Stimulated activated CD8-positive, alpha-beta memory T cell treated with anti-CD3 and anti-CD28 coated beads, Interleukin-7, amount 100 ng/mL, for 1 hour (primary cell): ENCODE measurements at places on chromosomes 5 and 9.

GRCh38 chr9:109286981-109287380 is 33.9 kb downstream of the EPB41L4B start:
- DNase-seq: no peak

- no peak for DNase-seq
These were observed 94.3 kb upstream of the PITX1 start for GRCh38 chr5:135128361-135128760.

DNA sequence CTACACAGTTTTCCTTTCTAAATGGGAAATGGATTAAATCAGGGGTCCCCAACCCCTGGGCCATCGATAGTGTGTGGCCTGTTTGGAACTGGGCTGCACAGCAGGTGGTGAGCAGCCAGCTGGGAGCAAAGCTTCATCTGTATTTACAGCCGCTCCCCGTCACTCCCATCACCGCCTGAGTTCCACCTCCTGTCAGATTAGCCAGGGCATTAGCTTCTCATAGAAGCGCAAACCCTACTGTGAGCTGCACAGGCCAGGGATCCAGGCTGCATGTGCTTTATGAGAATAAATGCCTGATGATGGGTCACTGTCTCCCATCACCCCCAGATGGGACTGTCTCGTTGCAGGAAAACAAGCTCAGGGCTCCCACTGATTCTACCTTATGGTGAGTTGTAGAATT is 41.2 kb upstream of the FLT4 start:
- no peak for DNase-seq

DNA sequence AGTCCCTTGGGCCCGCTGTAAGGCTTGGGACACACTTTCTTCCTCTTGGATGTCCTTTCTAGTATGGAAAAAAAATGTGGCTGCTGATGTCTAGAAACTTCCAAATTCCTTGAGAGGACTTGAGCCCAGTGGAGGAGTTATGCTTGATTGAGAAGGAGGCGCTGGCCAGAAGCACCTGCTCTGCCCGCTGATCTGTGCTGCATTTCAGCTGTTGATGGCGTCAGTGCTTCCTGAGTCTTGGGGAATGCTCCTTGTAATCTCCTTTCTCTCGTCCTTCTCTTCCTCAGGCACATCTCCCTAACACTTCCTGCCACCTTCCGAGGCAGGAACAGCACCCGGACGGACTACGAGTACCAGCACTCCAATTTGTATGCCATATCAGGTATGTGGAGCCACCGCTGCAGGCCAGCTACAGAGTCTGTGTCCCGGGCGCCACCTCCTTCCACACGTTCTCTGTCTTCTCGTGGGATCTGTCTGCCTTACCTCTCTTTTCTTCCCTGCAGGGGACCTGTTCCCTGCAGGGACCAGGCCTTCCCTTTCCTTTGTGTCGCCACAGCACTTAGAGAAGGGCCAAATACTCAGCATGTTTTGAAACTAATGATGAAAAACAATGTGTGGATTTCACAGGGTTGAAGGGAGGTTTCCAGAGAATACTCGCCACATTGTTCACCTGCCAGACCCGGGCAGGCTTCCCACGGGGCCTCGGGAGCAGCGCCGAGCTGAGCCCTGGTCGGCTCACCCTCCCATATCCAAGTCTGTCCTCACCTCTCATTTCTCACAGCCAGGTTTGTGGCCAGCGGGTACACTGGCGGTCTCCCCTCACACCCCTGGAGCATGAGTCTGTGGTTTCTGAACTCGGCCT is 95.2 kb downstream of the MVB12B start:
- no peak for DNase-seq

DNA sequence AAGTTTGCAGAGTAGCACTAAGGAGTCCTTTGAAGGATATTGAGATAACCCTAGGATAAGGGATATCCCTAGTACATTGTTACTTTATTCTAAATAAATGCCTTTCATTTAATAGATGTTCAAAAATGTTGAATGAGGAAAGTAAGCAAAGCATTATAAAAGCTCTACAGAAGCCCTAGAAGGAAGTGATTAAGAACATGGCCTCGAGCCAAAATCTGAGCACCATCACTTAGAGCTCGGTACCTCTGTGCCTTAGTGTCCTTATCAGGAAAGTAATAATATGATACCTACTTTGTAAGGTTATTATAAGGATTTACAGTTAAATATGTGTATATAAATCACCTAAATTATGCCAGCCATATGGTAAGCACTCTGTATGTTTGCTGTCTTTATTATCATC is 242.6 kb downstream of the KIAA0825 start:
- DNase-seq: no peak

DNA sequence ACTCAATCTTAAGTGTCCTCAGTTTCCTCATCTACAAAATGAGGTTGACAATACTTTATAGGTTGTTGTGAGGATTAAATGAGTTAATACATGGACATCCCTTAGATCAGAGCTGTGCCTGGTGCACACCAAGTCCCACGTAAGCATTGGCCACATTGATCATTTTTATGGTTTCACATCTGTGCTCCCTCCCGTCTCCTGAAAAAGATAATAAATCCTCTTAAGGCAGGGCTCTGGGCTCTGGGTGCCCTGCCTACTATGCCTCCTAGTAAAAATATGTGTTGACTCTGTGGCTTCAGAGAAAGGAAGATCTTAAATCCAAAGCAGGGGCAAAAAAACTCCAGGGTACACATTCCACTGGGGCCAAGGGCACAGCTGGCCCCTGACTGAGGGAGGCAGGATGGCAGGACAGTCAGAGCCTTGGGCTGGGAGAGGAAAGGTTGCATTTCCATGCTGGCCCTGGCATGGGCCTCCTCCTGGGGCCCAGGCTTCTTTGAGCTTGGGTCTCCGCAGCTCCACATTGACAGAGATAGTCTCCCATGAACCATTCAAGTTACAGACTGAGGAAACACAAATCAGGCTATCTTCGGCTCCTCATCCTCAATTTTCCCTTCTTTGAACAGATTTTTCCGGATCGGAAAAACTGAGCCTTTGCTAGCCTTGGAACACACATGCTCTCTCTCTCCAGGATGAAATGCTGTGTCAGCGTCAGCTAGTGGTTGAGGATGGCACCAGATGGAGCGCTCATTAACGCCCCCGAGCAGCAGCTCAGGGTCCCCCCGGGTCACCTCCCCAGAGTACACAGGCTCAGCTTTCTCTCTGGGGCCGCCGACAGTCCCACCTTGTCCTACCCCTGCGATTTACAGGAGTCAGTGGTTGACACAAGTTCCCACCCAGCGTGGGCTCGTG is 22.4 kb upstream of the KIF12 start:
- no peak for DNase-seq

DNA sequence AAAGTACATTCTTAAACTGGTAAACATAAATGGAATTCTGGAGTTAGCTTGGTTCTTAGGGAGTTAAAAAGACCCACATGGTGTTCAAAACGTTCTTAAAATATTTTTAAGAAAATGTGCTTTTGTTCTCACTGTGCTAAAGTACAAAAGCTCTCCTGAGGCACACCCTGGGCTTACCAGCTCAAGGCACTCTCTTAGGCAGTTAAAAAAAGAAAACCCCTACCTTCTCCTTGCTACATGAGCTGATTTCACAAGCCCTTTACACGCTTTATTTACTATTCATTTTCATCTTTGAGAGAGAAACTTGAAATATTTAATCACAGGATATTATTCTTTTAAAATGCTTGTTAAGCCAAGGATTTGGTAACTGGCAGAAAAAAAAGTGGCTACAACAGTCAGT is 723.3 kb upstream of the GRAMD2B start:
- no peak for DNase-seq

- no peak for DNase-seq
These were observed 202.1 kb upstream of the WWC1 start for GRCh38 chr5:168089201-168089887.

- no peak for DNase-seq
These were observed 299.0 kb upstream of the MSX2 start for GRCh38 chr5:174425271-174425963.

- no peak for DNase-seq
These were observed 9.1 kb upstream of the MGAT1 start for GRCh38 chr5:180811623-180812124.

DNA sequence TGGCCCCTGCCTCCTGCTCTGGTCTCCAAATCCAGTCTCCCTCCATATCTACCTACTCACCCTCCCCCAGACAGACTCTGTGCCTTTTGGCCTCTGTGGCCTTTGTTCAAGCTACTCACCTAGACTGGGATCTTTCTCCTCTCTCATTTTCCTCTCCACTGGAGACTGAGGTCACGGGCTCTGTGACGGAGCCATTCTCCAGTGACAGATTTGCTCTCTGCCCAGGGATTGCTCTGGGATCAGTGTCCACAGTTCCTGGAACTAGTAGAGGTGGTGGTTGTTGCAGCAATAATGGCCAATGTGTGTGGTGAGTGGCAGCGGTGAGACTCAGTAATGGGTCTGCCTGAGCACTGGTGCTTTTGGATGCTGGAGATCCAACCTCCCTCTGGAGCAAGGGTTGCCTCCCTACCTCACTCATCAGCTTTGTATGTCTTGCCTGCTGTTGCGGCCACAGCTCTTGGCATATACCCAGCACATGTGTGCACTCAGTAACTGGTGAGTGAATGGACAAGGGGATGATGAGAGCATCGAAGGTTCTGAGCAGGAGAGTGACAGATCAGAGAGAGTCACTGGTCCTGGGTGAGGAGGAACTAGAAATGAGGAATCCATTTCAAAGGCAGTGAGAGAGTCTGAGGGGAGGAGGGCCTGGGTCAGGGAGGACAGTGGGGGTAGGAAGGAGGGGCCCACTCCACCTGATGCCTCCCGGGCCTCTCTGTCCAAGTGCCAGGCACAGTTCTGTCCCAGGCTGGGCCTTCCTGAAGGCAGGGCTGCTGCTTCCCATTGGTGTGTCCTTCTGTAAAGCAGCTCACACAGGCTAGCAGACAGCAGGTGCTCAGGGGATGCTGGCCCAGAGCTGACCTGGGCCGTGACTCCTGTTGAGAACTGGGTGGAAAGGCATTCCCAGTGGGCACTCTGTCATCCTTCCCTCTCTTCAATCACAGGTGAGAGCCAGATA is 96.5 kb upstream of the PITX1 start:
- DNase-seq: no peak

DNA sequence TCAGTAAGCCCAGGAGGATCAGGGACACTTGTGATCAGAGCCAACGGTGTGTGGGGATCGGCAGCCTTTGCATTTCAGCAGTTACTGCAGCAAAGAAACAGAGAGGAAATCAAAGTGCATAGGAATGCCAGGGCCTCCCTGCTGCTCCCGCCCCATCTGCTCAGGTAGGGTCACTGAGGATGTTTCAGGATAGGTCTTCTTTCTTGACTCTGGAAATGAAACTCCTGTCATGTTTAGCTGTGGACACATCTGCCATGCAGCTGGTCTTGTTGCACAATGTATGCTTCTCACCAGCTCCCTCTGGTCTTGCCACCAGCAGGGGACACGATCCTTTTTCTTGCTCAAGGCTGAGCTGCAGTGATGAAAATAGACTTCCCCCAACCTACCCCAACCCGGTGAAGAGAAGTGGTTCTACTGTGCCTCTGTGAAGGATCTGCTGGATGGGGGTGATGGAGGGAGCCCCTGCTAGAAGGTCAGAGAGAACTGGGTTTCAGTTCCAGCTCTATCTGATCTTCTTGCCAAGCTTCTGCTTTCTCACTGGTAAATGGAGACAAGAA is 185.2 kb upstream of the KLF4 start:
- DNase-seq: no peak

GRCh38 chr9:87063871-87064270 is 116.6 kb upstream of the GAS1 start:
- no peak for DNase-seq

- DNase-seq: no peak
These were observed 88.1 kb downstream of the FANCC start for GRCh38 chr9:95229230-95229915.

- DNase-seq: peak; percentile 36
These were observed 43.4 kb downstream of the NXNL2 start for GRCh38 chr9:88578121-88579049.

- no peak for DNase-seq
These were observed 178.3 kb downstream of the DNAH5 start for GRCh38 chr5:13766236-13766635.

DNA sequence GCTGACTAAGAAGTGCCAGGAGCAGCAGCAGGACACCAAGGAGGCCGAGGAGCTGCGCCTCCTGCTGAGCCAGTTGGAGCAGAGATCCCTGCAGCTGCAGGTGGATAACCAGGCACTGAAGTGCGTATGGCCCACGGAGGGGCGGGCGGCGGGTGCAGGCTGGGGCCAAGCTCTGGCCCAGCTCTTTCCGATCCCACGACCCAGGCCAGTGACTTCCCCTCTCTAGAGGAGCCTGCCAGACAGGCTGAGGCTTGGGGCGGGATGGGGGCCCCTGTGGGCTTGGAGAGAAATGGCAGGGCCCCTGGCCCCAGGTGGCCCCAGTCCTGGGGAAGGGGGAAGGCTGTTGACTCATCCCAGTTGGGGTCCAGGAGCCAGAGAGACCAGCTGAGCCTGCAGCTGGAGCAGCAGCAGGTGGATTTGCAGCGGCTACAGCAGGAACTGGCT is 3.6 kb downstream of the PTRH1 start:
- DNase-seq: no peak

- no peak for DNase-seq
These were observed 81.7 kb downstream of the OSMR start for GRCh38 chr5:38927470-38927869.

DNA sequence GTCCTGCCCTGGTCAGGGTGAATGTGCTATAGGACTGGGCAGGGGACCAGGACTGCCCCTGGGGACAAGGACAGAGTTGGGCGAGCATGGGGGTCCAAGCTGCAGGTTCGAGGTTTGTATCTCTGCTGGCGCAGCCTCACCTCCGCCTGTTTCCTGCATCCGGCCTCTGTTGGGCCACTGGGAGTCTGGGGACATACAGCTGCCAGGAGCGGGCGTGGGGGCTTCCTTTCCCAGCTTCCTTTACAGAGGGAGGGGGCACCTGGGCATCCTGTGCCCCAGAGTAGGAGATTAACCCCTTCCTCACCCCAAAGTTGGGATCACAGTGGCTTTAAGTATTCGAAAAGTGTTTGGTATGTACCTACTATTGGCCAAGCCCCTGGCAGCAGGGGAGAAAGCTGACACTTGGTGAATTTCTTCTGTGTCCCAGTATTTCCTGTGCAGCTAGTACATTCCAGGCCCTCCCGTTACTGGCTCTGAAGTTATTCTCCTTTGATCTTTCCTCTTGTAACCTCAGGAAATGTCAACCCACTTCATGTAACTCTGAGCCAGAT is 19.0 kb downstream of the OLFML2A start:
- DNase-seq: no peak

DNA sequence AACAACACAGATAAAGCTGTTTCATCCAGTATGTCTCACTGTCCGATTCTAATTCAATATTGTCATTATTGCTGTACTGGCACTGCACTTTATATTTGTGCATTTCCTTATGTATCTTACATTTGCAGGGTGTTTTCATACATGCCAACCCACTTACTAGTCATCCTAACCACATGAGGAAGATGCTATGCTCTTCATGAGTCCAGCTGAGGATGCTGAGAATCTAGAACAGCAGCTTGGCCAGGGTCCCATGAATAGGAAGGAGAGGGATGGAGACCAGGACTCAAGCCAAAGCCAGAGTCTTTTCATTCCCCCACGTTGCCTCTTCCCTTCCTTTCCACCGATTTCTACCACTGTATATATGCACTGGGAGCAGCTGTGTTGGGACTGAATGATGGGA is 292.8 kb upstream of the KLF4 start:
- DNase-seq: no peak
